ENCODE measurements at places on chromosomes 13 and 19.

DNA sequence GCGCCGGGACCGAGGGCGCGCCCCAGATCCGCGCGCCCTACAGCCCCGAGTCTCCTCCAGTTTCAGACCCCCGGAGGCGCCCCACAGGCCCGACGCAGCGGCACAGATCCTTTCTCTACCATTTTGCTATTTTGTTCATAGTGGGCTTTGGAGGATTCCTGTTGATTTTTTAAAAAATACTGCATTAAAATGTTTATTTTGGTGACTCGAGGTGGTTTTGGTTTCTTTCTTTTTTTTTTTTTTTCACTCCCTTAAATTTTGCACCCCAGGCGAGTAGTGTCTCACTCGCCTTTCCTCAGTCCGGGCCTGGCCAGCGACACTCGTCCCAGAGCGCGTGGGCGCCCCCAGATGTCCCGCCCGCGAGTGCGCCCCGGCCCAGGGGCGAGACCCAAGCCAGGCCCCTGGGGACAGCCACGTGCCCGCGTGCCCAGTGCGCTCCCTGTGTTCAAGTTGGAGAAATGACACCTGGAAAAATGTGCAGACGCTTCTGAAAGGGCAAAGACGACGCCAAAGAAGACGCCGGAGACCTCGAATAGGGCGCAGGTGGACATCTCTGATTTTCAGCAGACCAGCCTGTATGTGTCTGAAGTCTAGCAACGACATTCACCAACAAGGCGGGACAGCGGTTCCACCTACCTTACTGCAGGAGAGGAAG is 471 bp upstream of the INSR start:
- DNase-seq: no peak

GRCh38 chr13:99686157-99686572 is 184.9 kb downstream of the TM9SF2 start:
- no peak for DNase-seq

DNA sequence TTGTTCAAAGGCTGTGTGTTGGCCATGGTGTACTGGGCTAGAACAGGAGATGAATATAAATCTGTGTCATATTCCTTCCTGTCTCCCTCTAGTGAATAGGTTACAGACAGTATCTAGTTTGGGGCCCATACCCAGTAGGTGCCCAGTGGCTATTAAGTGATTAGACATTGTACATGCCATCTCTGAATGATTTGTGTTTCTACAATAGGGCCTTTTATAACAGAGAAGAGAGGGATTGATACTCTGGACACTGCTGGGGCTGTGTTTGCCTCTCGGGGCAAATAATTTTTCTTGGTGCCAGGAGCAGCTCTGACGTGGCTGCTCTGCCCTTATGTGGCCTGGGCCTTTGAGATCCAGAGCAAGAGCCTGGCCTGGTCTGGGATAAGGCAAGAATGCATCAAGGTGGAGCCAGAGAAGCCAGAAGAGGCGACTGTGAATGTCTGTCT is 403.1 kb downstream of the SPRY2 start:
- no peak for DNase-seq

DNA sequence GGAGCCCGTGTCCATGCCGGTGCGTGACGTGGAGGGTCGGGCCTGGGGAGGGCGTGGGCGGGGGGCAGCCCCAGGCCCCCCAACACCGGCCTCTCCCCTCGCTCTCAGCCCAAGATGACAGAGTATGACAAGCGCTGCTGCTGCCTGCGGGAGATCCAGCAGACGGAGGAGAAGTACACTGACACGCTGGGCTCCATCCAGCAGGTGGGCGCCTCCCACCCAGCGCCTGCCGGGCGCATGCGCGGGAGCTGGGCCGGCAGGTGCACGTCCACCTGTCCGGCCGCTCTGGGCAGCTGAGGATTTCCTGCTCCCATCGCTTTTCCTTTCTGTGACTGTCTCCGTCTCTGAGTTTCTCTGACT is 49.8 kb downstream of the VAV1 start:
- no peak for DNase-seq

GRCh38 chr13:110719036-110719710 is 5.7 kb downstream of the ING1 start:
- DNase-seq: no peak

GRCh38 chr13:54433493-54434206 is 1405.0 kb downstream of the OLFM4 start:
- no peak for DNase-seq
